Fibroblast of the conjunctiva (primary cell): ENCODE measurements at places on chromosomes 13 and 19.

DNA sequence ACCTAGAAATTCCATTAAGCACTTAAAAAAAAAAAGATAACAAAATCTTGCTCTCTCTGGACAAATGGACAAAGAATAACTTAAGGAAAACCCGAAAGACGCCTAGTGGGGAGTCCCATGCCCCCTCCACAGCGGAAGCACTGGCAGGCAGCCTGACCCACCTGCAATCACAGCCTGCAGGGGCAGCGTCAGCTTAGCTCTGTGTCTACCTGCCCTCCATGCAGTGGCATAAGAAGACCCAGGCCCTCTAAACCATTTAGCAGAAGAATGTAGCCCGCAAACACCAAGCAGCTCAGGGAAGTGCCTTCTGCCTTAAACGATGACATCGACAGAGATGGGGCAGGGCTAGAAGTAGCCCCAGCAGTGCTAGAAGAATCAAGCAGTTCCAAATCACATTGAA is 36.0 kb downstream of the KCTD15 start:
- DNase-seq, result no peak

GRCh38 chr19:10295305-10295846 is 5.6 kb downstream of the ICAM5 start:
- DNase-seq, result no peak

DNA sequence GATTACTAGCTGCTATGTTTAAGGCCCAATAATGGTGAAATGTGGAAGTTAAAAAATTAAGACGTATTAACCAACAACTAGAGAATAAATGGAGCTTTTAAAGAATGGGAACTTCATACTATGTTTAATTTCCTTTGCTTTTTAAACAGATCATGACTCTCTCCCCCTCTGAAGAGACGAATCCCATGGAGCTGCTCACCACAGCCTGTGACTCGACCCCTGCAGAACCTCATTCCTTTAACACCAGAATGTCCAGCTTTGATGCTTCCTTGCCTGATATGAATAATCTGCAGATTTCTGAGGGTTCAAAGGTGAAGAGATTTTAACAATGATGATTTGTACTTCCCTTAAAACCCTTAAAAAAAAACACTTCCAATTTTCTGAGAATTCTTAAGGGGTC is 53.0 kb downstream of the ZAR1L start:
- DNase-seq, result no peak

GRCh38 chr19:55090564-55090963 is 14.9 kb downstream of the EPS8L1 start:
- no peak for DNase-seq

GRCh38 chr19:47247308-47247990 is 8.9 kb upstream of the CCDC9 start:
- no peak for DNase-seq

- no peak for DNase-seq
Measured at GRCh38 chr13:29931696-29932095, 81.3 kb upstream of the UBL3 start.

- DNase-seq, result no peak
Measured at GRCh38 chr13:93698016-93698613, 471.5 kb downstream of the GPC6 start.

DNA sequence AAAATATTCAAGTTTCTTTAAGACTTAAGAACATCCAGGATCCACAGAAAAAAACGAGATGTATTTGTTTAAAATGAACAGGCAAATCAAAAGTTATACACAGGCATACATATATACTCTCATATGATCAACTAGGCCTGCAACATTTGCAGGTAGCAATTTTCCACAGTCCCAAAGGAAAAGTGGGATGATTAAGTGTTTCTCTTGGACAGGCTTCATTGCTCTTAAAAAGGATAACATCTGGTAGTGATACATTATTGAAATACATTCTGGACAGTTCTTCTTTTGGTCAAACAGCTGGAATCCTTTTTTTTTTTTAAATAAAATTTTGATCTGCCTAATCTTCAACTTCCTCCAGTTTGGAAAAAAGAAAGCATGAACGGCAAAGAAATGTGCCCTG is 114.8 kb upstream of the TDRD3 start:
- DNase-seq, result peak; percentile 1

DNA sequence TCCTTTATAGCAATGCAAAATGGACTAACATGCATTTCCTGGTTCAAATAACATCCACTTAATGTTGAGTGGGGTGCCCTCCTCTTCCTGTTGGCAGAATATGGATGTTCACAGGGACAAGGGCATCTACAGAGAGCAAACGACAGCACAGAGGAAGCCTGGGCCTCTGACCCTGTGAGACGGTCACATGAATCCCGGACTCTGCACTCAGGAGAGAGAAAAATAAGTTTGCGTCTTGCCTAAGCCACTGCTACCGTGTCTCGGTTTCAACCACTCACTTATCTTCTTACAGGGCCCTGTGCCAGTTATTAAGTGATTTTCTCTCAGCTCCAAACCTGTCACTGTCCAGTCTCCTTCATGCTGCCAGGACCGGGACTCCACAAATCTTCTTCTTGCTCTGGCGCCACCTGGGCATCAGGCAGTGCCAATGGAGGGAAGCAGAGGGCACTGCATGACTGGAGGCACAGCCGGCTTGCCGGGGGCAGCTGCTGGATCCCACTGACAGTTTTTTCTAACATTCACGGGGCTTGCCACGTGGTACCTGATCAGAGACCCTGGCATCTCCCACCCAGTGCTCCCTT is 11.8 kb downstream of the LIG1 start:
- DNase-seq, result no peak

DNA sequence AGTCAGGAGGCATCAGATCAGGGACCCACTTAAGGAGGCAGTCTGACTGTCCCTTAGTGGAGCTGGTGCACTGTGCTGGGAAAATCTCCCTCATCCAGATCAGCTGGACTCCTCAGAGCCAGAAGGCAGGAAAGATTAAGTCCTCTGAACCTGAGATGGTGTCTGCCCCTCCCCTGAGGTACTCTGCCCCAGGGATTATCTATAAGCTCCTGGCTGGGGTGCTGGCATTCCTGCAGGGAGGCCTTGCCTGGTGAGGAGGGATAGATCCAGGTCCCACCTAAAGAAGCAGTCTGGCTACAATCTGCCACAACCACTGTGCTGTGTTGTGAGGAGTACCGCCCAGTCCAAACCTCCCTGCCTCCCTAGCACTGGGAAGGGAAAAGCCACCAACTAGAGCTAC is 81.2 kb downstream of the NHLRC3 start:
- DNase-seq, result no peak

DNA sequence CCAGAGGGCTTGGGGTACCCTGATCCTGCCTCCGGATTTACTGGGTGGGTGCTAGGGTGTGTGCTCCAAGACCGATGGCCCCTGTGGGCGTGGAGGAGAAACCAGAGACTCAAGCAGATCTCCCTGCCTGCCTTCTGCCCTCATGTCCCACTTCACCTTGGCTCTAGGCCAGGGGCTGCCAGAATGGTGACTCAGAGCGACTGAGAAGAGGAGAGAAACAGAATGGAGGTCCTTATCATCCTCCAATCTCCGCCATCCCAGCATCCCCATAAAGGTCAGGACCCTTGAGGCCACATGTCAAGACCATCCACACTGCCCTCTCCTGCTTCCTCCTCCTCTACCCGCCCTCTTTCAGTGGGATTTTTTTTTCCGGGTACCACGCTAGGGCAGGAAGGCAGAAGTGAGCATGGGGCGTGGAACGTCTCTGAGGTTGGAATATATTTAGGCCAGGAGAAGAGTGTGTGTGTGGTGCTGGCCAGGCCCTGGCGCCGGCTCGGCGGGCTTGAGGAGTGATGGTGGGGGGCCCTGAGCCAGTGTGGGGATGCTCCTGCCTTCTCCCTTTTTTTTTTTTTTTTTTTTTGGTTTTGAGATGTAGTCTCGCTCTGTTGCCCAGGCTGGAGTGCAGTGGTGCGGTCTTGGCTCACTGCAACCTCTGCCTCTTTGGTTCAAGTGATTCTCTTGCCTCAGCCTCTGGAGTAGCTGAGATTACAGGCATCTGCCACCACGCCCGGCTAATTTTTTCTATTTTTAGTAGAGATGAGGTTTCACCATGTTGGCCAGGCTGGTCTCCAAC is 22.3 kb downstream of the IER2 start:
- DNase-seq, result no peak

GRCh38 chr13:113049521-113049941 is 56.1 kb upstream of the F7 start:
- DNase-seq, result no peak

DNA sequence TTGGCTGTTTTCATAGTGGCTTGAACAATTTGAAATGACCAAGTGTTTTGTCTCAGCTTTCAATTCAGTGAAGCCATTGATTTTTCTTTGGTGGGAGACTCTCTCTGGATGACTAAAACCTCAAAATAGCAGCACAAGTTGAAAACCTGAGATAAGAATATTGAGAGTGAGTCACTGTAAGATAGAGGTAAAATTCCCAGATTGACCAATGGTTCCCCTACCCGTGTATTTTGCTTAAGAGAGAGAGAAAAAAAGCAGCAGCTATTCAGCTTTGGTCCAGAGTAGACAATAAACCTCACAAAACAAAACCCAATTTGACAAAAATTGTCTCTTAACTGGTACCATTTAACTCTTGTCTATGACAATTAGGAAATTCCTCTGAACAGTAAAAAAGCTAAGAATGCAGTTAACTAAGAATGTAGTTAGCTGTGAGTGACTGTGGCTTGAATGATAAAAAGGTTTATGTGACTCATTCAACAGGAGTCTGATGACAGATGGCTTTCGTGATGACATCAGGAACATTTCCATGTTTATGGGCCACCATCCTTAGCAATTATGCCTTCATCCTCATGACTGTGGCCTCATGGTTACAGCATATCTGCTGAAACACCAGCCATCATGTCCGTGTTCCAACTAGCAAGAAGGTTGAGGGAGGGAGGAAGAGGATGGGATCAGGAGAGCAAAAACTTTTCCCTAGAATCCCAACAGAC is 356.9 kb downstream of the NDFIP2 start:
- no peak for DNase-seq
